GM12865 (cell line): ENCODE measurements at places on chromosomes 5 and 9.

- no peak for DNase-seq
Observed at GRCh38 chr9:34572628-34573027, 16.9 kb downstream of the CNTFR start.

GRCh38 chr5:98458726-98459125 lies 314.7 kb upstream of the RGMB start:
- no peak for DNase-seq

DNA sequence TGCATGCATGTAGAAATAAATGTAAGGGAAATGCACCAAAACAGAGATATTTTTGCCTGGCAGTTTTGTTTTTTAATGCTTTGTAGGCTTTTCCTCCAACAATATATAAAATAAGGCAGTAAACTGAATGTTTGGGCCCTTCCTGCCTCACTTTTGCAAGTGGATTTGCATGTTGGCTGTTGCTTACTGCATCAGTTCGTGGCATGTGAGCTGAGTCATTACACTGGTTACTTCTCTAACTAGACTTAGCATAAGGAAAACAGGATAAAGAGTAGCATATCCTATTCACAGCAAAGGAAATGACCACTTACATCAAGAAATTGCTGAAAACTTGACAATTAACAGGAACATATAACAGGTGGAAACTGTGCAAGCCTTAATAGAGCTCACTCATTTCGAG lies 113.4 kb downstream of the TLE1 start:
- DNase-seq: no peak

DNA sequence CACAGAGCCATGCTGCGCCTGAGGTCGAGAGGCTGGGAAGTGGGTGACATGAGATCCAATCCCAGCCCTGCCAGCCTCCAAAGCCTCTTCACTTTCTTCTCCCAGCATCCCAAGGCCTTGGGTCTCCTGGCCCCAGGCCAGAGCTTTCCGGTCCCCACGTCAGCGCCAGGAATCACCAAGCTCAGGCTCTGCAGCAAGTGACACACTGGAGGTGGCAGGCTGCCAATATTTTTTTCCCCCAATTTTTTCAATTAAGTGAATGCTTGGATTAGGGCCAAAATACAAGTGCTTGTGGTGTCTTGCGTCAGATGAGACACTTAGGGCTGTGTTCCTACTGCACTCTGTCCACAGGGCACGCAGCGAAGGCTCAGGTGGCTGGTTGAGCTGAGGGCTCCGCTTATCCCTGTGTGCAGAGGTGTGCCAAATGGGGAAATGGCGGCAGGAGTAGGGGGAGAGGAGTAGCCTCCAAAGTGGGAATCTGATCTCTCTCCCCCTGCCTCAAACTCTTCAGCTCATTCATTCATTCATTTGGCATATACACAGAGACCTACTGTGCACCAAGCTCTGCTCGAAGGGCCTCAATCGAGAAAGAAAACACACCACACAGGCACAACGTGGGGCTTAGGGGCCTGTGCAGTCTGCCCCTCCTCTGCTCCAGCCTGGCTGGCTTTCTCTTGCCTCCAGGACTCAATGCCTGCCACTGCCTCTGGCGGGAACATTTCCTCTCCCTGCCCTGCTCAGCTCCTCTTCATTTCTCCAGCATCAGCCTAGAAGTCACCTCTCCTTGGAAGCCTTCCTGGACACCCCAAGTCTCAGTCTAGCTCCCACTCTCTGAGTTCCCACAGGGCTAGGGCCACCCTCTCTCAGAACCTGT lies 16.6 kb downstream of the SH3PXD2B start:
- no peak for DNase-seq

- DNase-seq: peak; percentile 79
Observed at GRCh38 chr5:159156426-159157238, 52.7 kb downstream of the RNF145 start.

DNA sequence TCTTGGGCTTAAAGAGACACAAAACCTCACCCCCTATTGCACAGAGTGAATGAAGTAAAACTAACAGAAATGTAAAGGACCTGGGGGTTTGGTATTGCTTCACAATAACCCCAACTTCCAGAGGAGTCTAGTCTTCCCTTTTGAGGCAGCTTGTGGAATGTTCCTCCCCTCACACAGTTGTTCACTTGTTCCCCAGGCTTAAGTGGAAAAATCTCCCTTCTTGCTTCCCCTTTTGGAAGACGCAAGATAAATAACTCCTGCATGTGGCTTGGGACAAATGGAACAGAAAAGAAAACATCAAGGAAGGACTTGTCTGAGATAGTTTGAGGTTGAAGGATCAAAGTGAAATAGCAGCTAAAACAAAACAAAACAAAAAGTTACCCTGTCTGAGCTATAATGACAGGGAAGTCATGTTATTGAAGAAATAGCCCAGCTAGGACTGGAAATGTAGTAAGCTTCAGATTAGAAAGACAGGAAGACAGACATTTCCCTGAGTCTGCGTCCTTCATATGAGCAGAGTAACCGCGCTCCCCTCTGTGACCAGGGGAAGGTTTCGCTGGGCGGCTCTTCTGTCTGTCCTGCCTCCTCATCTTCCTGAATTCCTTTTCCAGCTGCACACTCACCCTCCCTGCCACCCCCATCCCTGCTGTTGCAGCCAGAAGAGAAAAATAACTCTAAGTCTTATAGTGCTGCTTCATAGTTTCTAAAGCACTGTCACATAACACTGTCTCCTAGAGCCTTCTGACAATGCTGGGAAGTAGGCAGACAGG lies 8.8 kb downstream of the SPARC start:
- DNase-seq: no peak

- no peak for DNase-seq
Observed at GRCh38 chr5:140391312-140391711, 10.3 kb upstream of the ANKHD1 start.
